Activated CD4-positive, alpha-beta T cell treated with anti-CD3 and anti-CD28 coated beads for 4 hours (primary cell): ENCODE measurements at places on chromosomes 3 and 15.
A peak's percentile ranks its signal among the peaks of the same experiment; 100 is the strongest.

- no peak for DNase-seq
Observed at GRCh38 chr3:143895805-143896204, 47.5 kb upstream of the SLC9A9 start.

GRCh38 chr15:68821190-68821840, 620 bp upstream of the ANP32A start:
- peak; percentile 13 for DNase-seq

DNA sequence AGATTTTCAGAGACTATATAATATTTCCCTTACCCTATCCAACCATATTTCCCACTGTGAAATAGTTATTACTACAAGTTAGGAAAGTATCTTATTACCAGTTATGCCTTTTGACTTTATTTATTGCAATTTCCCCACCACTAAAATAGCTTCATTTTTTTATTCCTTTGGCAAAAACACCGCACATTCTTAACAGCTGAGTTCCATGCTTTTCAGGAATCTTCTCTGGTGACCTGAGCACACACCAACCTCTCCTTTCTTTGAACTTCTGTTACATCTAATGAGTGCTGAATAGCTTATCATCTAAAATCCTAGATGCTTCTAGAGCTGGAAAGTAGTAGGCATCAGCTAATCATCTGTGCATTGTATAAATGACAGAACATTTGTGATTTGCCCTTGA, 99.1 kb downstream of the UBE2E2 start:
- no peak for DNase-seq

DNA sequence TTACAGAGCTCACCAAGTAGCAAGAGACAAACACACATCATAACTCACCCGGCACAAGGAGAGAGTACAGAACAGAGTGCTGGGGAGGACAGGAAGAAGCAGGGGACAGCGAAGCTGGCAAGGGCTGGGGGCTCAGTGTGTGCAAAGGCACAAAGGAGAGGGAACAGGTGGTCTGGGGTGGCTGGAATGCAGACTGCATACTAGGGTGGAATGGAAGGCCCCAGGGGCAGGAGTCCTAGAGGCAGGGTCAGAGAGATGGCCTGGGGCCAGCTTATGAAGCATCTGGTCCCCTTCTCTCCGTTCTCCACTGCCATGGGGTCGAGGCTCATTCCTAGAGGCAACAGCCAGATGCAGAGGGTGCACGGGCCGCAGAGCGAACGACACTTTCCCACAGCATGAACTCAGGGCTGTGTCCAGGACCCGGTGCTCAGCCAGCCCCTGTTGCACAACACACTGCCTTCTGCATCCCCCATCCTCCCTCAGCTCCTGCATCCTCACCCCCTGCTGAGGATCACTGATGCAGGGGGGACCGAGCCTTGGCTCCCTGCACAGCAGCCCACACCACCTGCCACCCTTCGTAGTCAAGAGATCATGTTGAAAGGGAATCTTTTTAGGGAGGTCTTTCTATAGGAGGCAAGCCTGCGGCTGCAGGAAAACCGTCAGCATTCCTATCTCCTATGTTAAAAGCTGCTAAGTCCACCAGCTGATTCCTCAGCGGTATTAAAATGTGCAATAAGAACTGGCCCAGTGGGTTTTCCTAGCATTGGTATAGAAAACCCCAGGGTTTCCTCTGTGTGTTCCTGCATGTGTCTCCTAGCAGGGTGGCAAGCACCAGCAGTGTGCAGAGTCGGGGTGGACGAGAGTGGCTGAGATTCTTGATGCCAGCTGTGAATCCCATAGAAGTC, 293.5 kb downstream of the UACA start:
- no peak for DNase-seq

GRCh38 chr3:30167541-30168011, 438.8 kb upstream of the TGFBR2 start:
- no peak for DNase-seq
